ENCODE measurements at places on chromosomes 5 and 9.

- no peak for DNase-seq
Measured at GRCh38 chr9:101462558-101462957, 27.0 kb upstream of the ALDOB start.

DNA sequence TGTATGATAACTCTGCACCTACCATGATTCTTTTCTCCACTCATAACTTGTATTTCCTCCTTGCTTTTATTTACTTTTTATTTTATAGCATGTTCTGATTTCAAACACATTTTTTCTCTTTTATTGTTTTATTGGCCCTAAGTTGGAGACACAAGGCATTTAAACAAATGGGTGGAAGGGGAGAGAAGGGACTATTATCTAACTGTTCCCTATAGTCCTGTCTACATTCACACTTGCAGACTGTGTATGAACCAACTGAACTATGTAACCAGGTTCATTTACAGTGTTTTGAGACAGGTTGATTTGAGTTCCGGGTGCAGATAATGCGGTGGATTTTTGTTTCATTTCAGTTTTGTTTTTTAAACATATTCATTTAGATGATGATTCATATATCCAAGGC is 830.6 kb upstream of the SEMA6A start:
- DNase-seq, result no peak

DNA sequence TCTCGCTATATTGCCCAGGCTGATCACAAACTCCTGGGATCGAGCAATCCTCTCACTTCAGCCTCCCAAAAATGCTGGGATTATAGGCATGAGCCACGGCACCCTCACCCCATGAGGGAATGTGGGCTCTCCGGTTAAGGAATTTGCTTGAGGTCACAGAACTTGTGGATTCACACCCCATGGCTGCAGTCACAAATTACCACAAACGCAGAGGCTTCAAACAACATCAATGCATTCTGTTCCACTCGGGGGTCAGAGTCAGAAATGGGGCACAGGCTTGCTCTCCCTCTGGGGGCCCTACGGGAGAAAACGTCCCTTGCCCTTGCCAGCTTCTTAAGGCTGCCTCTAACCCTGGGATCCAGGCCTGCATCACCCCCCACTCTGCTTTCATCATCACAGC is 12.2 kb upstream of the SPINK4 start:
- DNase-seq, result no peak

GRCh38 chr9:89853161-89853560 is 248.3 kb downstream of the GADD45G start:
- no peak for DNase-seq

GRCh38 chr5:52878656-52879055 is 90.9 kb downstream of the ITGA1 start:
- no peak for DNase-seq

DNA sequence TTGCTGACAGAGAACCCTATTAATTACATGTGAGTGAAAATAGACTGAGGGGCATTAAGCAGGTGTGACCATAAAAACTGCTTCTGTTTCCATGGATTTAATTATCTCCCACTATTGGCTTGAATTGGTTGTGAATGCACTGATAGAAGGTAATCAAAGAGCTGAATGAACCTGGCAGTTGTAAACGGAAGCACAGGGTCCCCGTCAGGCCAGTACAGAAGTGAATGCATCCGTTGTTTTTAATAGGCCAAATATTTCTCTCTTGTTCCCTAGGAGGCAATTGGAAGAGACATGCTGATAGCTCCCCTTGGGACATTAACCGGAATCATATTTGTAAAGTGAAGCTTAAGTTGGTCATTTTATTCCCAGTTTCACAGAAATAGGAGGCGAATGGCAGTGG is 147.0 kb downstream of the CAVIN4 start:
- no peak for DNase-seq

GRCh38 chr9:4228606-4229005 is 71.3 kb downstream of the GLIS3 start:
- no peak for DNase-seq

DNA sequence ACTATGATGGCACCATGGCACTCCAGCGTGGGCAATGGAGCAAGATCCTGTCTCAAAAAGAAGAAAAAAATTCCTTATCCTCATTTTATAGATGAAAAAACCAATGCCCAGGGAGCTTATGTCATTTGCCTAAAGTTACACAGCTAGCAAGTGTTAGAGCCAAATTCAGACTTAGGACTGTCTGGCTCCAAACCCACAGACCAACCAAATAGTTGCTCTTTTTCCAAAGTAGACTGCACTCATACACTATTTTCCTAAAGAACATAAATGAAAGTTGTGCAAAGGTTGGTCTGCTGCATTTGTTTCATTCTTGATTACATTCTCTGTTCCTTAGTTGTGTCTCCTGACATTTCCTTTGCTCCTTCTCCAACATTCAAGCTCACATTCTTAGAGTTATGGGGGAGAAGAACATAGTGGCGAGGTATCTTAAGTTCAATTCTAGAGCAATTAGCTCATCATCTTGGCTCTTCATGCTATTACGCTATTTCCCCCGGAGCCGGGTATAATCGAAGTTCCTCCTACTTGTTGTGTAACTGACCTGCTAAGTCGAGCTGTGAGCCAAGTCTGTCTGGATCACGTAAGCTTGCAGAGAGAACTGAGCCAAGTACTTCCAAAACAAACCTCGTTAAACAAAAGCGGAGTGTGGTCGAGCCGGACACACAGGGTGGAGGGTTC is 138.3 kb downstream of the RFK start:
- no peak for DNase-seq

GRCh38 chr9:77988630-77989029 is 43.0 kb downstream of the GNAQ start:
- no peak for DNase-seq

- no peak for DNase-seq
Measured at GRCh38 chr9:5698004-5698403, 69.1 kb downstream of the RIC1 start.

DNA sequence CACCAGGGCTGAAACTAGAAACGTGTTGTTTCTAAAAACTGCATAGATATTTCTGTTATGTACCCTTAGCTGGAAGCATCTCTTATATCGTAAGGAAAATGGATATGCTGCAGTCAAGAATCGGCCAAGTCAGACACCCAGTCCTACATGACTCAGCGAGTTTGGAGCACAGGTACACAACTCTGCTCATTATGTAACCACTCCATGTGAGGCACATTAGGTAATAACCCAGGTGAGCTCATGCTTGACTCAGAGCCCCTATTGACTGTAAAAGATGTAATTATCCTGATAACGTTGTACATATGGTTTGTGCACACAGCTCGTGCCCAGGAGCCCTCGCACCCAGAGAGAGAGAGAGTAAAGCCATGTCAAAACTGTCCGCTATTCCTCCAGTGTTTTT is 593.7 kb upstream of the ACO1 start:
- no peak for DNase-seq

- no peak for DNase-seq
Measured at GRCh38 chr9:112501287-112501686, 14.7 kb downstream of the KIAA1958 start.

GRCh38 chr9:847505-847904 is 6.0 kb downstream of the DMRT1 start:
- no peak for DNase-seq

DNA sequence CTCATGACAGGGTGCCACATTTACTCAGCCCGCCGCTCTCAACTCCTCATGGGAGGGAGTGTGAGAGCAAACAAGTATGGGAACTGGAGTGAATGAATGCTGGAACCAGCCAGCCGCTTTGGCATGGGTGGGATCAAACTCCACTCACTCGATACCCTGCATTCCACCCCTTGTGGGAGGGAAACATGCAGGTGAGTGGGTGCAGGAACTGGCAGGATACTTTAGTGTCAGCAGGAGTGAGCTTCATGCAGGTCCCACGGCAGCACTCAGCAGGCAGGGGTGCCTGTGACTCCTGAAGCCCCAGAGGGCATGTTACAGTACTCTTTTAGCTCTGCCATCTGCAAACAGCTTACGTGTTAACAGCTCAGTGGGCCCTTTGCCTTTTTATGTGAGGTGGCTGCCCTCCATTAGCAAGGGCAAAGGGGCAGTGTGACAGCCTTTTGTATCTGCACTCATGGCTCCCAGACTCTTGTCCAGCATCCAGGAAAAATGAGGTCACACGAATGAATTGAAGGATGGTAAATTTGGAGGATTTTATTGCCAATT is 433.2 kb upstream of the NMUR2 start:
- DNase-seq, result no peak

GRCh38 chr5:53194086-53194485 is 84.5 kb upstream of the MOCS2 start:
- no peak for DNase-seq

- DNase-seq, result no peak
Measured at GRCh38 chr9:91489361-91489899, 65.8 kb upstream of the NFIL3 start.

DNA sequence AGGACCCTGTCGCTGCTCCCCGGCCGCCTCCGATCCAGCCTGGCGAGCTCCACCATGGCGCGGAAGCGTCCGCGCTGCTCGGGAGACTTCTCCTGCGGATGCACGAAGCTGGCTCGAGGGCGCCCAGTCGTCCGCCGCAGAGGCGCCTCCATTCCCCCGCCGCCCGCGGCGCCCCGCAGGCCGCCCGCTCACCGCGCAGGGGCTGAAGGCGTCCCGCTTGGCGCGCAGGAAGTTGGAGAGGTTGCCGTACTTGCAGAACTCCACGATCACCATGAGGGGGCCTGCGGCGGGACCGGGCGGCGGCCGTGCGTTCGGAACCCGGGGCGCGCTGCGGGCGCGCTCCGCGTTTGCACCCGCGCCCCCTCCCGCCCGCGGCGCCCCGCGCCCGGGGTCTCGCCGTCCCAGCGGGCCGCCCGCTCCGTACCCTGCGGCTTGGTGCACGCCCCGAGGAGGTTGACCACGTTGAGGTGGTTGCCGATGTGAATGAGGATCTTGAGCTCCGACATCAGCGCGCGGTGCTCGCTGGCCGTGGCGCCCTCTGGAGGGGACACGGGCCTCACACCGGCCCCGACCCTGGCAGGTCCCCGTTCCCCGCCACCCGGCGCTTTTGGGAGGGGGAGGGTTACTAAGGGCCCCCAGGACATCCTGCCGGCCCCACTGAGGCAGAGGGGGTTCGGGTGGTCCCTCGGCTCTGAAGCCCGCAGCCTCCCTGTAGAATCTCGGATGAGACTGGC is 27.7 kb upstream of the SCGB3A1 start:
- no peak for DNase-seq

DNA sequence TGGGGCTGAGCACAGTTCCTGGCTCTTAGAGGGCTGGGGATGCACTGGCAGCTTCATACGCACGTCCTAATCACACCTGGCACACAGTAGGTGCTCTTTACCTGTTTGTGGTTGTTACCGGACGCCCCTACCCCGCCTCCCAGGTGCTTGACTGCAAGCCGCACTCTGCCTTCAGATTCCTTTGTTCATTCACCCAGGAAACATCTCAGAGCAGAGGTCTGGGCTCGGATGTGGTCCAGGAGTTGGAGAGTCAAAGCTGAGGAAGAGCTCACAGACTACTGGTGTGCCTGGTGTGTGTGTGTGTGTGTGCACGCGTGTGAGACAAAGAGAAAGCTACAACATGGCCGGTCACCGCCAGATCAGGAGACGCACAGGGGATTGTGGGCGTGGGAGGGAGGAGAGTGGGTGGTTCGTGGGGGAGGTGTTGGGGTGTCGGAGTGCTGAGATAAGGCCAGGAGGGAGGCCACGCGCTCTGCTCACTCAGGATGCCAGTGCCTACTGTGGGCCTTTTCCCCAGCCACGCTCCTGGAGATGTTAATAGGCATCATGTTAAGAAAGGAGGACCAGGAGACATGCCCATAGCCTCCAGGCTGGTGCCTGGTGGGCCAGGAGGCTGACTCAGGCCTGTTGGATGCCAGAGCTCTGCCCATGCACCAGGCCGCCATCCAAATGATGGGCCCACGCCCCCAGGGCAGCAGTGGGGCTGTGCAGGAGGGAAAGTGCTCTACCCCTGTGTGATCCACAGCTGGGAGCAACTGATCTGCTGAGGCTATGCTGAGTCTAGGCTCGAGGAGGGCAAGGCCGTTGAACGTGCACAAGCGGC is 39.9 kb downstream of the CRB2 start:
- DNase-seq, result no peak

DNA sequence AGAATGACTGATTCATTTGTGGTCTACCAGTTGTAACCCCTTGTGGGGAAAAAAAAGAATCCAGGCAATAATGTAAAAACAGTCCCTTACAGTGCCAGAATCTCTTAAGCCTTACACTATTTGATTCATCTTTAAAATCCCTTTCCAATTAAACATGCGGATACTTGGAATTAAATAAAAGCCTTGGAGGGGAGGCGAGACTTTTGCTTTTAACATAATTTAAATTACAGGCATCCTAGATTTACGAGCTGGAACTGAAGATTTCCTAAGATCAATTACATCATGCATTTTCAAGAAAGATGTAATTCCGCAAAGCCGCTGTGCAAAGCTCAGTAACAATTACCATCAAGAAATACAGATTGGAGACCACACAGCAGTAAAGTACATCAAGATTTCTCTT is 370.2 kb downstream of the MTRR start:
- DNase-seq, result no peak

GRCh38 chr9:34630402-34631154 is 1.7 kb upstream of the ARID3C start:
- DNase-seq, result no peak

- no peak for DNase-seq
Measured at GRCh38 chr5:84197538-84197937, 187.1 kb downstream of the EDIL3 start.

DNA sequence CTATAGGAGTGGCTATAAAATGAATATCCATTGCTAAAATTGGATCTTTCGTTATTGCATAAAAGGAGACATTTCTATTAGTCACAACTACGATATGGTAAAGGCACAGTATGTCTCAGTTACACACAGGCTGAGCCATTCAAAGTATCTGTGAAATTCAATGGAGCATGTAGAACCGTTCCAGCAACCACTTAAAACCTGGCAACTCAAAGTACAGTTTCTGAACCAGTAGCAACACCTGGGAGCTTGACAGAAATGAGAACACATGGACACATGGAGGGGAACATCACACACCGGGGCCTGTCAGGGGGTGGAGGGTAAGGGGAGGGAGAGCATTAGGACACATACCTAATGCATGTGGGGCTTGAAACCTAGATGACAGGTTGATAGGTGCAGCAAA is 15.4 kb downstream of the POC5 start:
- no peak for DNase-seq

DNA sequence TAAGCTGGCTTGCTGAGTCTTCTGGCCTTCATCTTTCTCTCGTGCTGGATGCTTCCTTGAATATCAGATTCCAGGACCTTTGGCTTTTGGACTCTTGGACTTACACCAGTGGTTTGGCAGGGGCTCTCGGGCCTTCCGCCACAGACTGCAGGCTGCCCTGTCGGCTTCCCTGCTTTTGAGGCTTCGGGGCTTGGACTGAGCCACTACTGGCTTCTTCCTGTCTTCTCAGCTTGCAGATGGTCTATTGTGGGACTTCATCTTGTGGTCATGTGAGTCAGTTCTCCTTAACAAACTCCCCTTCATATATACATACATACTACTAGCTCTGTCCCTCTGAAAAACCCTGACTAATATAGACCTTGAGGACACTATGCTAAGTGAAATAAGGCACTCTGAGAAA is 78.3 kb upstream of the SSBP2 start:
- DNase-seq, result no peak

- no peak for DNase-seq
Measured at GRCh38 chr5:61496860-61497259, 164.8 kb downstream of the ZSWIM6 start.

GRCh38 chr9:137021979-137022661 is 5.9 kb downstream of the ABCA2 start:
- DNase-seq, result no peak

- DNase-seq, result no peak
Measured at GRCh38 chr5:107542428-107542827, 128.3 kb downstream of the EFNA5 start.

GRCh38 chr9:5562806-5563416 is 52.6 kb downstream of the PDCD1LG2 start:
- peak; percentile 3 for DNase-seq
